Stimulated activated CD4-positive, alpha-beta T cell treated with anti-CD3 and anti-CD28 coated beads, TNF-alpha, amount 100 ng/mL, for 1 hour (primary cell): ENCODE measurements at places on chromosomes 13 and 19.

DNA sequence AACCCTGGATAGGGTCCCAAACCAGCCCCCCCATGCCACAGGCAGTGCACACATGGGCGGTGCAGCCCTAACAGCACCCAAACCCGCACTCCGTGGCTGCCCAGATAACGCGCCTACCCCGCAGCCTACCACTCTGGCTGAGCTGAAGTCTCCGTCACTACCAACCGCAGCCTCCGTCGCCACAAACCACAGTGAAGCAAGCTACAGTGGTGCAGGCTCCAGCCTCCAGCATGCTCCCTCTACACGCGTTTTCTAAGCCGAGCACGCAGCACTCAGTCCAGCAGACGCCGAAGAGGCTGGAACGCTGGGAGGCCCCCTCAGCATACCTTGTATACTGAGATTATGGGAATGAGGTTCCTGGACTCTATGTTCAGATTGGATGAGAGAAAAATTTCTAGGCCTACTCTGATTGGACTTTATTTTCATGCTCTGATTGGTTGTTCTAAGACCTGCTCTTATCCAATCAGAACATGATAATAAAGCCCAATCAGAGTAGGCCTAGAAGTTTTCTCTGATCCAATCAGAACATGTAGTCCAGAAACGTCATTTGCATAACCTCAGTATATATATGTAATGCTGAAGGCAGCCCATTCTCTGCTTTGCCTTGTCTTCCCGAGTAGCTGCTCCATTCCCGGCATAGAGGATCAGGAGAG lies 56.7 kb upstream of the C1QTNF9B start:
- no peak for DNase-seq

DNA sequence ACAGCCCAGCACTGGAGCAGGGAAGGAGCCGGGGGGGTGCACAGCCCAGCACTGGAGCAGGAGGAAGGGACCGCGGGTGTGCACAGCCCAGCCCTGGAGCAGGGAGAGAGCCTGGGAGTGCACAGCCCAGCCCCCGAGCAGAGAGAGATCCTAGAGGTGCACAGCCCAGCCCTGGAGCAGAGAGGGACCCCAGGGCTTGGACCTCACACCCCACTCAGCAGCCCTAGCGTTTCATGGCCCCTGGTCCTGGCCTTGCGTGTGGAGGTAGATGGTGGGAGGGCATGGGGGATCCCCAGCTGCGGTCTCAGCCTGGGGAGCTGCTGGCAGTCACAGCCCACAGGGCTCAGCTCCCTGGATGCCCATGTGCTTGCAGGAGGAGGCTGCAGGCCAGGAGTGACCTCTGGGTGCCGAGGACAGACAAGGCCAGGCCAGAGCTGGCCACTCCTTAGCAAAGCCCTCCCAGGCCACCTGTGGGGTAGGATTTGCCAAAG lies 25.1 kb downstream of the GAS6 start:
- no peak for DNase-seq

DNA sequence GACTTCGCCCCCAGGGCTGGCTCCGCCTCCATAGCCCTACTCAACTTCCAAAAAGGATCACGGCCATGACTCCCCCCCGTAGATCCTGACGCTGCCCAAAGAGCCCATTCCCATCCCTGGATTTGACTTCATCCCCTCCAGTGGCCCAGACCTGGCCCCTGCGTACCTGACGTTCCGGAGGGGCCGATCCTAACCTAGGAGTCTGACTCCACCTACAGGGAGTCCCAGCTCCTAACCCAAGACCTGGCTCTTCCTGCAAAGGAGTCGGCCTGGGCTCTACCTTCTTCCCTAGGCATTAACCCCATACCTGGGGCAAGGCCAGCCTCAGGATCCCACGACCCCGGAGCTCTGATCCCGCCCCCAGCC lies 10.8 kb downstream of the STAP2 start:
- no peak for DNase-seq

DNA sequence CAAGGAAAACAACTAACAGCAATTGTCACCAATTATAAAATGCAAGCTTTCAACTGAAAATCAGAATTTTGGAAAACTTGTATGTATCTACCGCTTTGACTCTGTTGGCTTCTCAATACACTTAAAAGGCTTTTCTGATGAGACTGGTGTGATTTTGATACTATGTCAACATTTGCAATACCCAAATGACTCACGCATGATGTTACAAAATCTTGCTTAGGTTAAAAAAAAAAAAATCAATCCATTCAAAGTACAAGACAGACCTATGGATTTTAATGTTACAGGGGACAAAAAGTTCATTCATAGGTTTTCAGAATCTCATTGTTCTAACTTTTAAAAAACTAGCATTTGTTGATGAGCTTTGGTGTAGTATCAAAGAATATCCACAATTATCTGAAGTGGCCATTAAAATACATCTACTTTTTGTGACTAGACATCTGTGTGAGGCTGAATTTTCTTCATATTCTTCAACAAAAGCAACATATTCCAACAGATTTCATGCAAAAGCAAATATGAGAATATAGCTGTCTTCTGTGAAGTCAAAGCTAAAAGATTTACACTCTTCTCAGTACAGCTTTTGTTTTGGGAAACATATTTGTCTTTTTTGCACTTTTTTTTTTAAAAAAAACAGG lies 10.7 kb downstream of the ELF1 start:
- no peak for DNase-seq

DNA sequence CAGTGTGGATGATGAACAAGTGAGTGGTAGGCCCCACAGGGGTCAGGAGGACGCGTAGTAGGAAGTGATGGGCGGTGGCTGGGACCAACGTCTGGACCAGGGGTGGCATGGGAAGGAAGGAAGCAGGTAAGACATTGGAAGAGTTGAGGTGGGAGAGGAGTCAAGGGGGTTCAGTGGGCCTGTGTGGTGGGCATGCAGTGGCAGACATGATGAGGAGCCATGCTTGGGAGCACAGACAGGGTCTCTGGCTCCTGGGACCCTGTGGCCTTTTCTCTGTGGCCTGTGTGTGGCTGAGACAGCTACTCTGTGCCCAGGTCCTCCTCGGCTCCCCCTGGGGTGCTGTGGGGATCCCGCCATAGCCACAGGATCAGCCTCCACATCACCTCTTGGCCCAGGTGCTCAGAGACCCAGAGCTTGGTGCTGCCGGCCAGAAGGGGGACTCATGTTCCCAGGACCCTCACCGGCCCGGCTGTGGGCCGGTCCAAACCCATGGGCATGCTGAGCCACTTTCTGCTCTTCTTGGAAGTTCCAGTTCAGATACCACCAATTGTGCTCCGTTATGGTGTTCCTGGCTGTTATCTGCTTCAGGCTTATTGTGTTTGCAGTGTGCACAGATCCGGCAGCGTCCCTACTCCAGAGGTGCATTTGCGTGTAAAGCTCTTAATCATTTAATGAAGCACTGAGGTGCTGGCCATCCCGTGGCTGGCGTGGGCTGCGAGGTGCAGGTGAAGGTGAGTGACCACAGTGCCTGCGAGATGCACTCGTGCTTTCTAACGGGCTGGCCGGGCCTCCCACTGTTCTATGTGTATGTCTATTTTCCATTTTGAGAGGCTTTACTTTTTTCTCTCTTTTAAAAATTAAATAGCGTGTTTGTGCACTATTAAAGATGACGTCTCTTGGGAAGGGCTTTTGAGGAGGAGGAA lies 147.9 kb downstream of the TEX29 start:
- no peak for DNase-seq

GRCh38 chr19:43597876-43598275 lies 1.5 kb downstream of the ZNF576 start:
- DNase-seq: no peak

DNA sequence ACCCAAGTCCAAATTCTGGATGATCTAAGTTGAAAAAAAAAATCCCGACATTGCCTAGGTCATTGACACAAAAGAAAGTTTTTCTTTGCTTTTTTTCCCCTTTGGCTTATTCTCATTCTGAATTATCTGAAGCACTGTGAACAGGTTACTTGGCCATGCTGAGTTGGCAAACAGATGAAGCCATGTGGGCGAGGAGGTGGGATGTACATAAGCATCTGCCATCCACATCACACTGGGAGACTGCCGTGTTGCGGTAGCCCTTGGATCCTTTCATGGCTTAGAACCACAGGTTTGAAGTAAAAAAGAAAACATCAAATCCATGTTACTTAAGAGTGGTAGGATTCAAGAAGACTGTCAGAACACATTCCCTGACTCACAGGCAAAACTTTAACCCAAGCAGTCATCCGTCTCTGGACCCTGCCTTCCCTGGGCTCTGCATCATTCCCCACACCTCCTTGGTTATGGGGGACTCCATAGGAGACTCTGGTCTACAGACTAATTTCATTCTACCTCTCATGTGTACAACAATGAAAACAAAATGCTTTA lies 242.5 kb upstream of the SERP2 start:
- DNase-seq: no peak

DNA sequence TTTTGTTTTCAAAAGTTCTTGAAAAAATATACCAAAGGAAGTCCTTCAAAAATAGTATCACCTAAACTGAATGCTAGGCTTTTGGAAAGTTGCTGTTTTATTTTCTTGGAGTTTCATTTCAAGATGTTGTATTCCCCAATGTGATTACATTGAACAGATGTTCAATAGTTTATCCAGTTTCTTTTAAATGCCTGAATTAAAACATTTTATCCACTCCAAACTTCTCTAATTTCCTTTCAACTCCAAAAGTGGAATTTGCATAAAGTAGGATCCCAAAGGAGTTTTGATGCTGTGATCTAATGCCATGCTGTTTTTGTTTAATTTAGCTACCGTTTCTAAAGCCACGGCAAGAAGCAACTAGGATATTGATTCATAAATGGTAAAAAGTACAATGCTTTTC lies 892.5 kb upstream of the SLC10A2 start:
- DNase-seq: no peak

DNA sequence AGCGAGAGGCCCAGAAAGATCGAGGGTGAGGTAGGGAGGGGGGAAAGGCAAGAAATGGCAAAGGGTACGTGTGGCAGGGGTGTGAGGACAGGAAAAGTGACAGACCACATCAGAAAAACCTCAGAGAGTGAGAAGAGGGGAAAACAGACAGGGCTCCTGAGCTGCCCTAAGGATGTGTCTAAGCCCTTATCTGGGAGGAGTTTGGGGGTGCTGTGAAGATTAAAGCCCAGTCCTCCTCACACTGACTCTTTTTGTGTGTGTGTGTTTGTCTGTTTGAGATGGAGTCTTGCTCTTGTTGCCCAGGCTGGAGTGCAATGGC lies 703 bp upstream of the PTH2 start:
- DNase-seq: no peak

DNA sequence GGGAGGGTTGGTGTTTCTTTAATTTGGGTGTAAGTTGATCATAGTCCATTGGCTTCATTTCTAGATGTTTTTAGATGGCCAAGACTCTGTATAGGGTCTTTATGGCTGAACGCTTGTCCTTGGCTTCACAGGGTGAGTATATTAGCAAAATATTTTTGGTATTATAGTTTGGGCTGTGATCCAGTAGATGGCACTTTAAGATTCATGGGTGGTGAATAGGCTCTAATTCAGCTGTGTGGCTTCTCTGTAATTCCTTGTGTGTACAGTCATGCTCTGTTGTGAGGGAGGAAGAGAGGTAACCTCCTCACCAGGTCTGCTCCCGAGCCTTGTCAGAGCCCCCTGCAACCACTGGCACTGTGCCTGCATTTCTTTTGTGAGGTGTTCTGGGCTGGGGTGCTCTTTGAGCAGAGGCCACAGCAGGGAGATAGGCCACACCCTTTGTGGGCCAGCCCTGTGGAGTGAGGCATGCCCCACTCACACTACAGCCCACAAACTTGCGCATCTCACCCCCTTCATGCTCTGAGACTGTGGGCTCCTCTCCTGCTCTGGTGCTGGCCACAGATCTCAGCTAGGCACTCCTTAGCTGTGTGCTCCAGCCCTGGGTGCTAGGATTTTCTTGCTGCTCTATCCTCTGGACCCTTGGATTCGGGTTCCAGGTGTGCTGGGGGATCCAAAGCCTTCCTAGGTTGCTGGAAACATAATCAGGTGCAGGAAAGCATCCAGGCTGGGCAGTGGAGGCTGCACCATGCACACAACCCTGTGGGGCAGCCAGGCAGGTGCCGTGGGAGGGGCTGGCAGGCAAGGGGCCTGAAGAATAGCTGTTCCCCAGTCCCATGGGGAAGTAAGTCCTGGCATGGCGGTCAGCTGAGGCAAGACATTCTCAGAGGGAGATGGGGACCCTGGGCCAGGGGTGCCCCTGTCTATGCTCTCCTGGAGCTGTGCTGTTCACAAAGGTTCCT lies 193.9 kb downstream of the GPC5 start:
- no peak for DNase-seq

DNA sequence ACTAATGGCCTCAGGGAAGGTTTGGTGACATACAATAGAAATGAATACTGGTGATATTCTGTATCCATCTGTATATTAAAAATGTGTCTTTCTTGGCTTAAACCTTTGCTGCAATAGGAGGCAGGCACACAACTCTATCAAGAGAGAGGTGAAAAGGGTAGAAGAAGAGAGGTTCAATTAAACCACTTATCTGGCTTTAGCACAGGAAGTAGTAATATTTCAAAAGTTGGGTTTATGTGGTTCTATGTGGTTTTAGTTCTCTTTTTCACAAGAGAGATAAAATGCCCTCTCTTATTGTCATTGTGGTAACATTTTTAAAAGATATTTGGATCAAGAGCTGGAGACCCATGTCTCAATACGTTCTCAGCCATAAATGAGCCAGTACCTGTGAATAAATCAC lies 146.2 kb upstream of the FNDC3A start:
- DNase-seq: no peak

DNA sequence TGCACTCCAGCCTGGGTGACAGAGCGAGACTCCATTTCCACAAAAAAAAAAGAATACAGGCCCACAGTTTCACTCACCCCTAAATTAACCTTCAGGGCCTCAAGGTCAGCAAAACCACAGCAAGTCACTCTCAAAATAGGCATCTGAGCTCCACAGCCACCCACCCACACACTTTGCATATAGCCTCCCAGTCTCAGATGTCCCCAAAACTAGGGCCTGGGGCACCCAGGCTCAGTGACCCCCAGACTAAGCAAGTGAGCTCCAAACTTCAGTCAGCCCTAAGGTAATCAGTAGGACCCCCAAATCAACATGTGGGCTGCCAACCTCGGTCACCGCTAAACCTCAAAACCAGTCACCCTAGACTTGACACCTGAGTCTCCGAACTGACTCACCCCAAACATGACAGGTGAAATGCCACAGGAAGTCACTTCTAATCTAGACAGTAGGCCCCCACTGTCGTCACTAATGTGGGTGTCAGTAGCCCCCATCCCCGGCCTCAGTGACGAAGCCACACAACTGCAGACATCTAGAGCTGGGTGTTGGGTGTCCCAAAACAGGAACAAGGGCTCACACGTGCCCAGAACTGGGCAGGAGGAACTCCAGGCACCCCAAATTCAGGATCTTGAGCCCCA lies 13.9 kb downstream of the RABAC1 start:
- peak; percentile 72 for DNase-seq

- DNase-seq: no peak
These were observed 13.0 kb upstream of the SOX1 start for GRCh38 chr13:112053744-112054615.

DNA sequence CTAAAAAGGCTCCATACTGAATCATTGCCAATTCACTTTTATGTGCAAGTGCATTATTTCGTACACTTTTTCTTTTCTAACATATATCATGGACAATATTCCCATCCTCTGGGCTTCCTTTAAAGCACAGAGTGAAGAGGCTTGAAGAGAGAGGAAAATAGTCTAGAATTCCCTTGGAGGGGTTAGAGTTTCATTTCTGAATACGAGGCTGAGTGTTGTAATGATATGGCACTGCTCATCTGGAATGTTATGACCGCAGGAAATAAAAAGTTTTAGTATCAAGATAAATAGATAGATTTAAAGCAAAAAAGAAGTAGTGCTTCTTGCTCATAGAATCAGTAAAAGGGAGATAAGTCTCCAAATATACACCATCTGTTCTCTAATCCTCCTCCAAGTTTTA lies 412.3 kb upstream of the SLITRK1 start:
- DNase-seq: no peak
